ENCODE measurements at places on chromosomes 7 and 10.

GRCh38 chr7:134995239-134996096 lies 9.2 kb downstream of the AGBL3 start:
- DNase-seq = no peak

- DNase-seq = no peak
Measured at GRCh38 chr7:50866343-50867033, 83.8 kb upstream of the GRB10 start.

DNA sequence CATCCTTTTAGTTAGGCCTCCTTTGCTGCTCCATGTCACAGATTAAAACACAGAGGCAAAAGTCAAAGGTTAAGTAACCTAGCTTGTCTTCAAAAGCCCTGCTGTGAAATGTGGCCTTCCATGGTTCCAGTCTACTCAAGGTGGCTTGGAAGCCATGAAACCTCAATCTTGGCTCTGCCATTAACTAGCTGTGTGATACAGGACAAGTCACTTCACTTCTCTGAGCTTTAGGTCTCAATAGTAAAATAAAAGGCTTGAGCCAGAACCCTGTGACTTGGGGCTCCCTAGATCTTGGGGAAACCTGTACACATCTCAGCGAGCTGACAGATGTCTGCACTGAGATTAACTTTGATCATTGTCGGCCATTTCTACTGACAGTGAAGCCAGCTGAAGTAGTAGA lies 48.0 kb upstream of the KMT2E start:
- no peak for DNase-seq

GRCh38 chr7:41037691-41038090 lies 665.2 kb downstream of the INHBA start:
- no peak for DNase-seq

DNA sequence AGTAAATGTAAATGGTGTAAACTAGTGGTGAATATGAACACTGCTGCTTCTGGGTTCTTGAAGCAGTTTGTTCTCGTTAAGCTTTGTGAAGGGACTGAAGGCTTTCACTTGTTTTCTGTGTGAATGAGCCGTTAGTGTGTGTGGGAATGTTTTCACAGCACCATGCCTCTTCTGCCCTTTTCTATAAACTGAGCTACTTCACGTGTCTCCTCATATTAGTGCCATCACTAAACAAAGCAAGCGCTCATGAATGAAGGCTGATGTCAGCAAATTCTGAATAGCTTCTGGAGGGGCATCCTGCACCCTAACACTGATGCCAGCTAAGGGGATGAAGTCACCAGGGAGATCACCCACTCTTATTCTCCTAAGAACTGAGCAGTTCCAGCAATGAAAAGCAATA lies 205.6 kb upstream of the ETV1 start:
- DNase-seq = no peak

Measured in stimulated activated CD4-positive, alpha-beta T cell treated with anti-CD3 and anti-CD28 coated beads, Interleukin-12 subunit alpha, Interleukin-12 subunit beta, amount 100 ng/mL, for 4 hours (primary cell).